Glomerular endothelial cell (primary cell): ENCODE measurements at places on chromosomes 6 and 20. TPM values are rescaled to one million over a fixed set of nuclear protein-coding genes. Genes with fewer than 3 reads are reported as not detected.

DNA sequence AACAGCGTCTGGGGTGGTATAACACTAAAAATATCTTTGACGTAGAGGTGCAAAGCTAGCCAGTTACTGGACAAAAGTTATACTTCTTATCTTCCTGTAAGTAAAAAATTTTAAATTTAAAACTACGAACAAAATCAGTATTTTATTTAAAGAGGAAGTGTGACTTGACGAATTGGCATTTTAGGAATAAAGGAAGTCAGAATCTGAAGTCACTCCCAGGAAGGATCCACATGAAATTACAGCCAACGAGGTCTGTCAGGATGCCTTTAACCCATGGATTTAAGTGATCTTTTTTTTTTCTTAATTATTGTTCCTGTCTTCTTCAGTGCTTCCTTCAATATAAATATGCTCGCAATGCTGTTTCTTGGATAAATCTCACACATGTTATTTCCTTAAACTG, 27.2 kb upstream of the SNX9 start:
- DNase-seq = no peak

GRCh38 chr20:58308680-58309527, 611 bp upstream of the RAB22A start:
- DNase-seq = no peak

- no peak for DNase-seq
Observed at GRCh38 chr6:69780585-69781178, 16.1 kb downstream of the LMBRD1 start.

DNA sequence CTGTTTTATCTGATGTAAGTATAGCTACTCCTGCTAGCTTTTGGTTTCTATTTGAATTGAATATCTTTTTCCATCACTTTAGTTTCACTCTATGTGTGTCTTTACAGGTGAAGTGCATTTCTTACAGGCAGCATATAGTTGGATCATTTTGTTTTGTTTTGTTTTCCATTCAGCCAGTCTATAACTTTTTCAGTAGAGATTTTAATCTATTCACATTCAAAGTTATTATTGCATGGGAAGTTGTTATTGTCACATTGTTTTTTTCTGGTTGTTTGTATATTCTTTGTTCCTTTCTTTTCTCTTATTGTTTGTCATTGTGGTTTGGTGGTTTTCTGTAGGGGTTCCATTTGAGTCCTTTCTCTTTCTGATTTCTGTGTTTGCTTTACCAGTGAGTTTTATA, 151.2 kb downstream of the PDE10A start:
- DNase-seq = no peak

DNA sequence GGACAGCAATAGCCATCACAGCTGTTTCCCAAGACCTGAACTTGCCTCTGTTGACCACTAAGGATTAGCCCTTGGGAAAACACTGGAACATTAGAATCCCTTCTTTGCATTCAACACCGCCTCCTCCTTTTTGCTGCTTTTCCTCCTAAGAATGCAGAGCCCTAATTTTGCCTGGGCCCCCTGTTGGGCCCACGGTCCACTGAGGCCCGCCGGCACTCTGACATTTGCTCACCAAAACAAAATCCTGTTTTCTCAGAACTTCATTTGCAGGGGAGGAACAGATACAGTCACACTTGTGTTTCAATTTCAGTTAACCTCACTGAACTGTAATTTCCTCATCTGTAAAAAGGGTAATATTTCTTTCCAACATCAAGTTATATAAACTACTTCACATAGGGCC, 116.0 kb upstream of the JARID2 start:
- no peak for DNase-seq

NMBR gene
- not detected in 2 replicates for total RNA-seq

- no peak for DNase-seq
Observed at GRCh38 chr20:58997141-58997770, 9.8 kb downstream of the CTSZ start.

GRCh38 chr20:41694796-41695195, 76.6 kb upstream of the CHD6 start:
- DNase-seq = no peak

- no peak for DNase-seq
Observed at GRCh38 chr6:54063228-54063539, 48.1 kb upstream of the MLIP start.

GRCh38 chr6:143449082-143449713, 1.3 kb downstream of the ADAT2 start:
- no peak for DNase-seq

VWA7 gene
- 0.34 and 0.58 TPM in 2 replicates for total RNA-seq

RAET1L gene
- total RNA-seq = not detected in 2 replicates

IL20RA gene
- 0.06 and 0.48 TPM in 2 replicates for total RNA-seq

DNA sequence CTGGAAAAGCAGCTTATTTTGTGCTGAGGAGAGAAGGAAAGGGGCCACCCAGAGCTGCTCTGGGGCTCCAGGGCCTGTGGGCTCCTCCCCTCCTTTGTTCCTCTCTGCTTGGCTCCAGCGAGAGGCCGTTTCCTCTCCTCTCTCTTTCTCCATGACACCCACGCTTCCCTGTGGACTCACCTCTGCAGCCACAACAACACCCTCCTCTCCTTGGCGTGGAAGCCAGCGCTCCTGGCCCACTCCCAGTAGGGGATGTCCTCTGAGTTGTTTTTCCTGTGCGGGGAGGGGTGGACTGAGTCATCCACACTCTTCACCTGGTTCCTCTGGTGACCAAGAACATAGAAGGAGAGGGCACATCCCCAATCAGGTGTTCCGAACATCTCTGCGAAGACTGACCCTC, 4.9 kb upstream of the CDSN start:
- DNase-seq = no peak
